Activated CD8-positive, alpha-beta memory T cell treated with anti-CD3 and anti-CD28 coated beads for 4 hours (primary cell): ENCODE measurements at places on chromosomes 7 and 10.

- DNase-seq = no peak
Observed at GRCh38 chr10:48792687-48793096, 108.0 kb downstream of the WDFY4 start.

DNA sequence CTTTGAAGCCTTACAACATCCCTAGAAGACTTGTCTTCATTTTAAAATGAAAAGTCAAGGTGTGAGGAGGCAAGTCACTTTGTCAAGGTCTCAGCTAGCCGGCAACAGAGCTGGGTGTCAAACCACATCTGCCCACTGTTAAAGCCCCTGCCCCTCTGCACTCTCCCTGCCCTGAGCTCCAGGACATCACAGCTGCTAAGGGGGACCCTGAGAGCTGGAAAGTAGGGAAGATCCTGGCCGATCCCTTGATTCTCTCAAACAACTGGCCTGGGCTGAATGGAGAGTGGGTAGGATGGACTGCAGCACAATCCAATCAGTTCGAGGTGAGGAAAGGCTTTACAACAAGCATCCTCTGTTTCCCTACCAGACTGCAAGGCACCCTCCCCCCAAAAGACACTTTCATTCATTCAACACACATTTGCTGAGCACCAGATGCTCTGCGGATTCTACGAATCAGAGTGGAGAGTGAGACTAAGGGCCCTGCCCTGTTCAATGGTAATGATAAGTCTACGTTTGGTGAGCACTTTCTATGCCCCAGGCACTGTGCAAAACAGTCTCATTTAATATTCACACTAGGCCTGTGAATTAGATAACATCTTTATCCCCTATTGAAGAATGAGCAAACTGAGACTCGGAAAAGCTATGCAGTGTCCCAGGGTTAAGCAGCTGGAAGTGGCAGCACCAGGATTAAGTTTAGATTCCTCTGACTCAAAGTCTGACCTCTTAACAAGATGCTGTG lies 148.1 kb downstream of the HERPUD2 start:
- DNase-seq = no peak

DNA sequence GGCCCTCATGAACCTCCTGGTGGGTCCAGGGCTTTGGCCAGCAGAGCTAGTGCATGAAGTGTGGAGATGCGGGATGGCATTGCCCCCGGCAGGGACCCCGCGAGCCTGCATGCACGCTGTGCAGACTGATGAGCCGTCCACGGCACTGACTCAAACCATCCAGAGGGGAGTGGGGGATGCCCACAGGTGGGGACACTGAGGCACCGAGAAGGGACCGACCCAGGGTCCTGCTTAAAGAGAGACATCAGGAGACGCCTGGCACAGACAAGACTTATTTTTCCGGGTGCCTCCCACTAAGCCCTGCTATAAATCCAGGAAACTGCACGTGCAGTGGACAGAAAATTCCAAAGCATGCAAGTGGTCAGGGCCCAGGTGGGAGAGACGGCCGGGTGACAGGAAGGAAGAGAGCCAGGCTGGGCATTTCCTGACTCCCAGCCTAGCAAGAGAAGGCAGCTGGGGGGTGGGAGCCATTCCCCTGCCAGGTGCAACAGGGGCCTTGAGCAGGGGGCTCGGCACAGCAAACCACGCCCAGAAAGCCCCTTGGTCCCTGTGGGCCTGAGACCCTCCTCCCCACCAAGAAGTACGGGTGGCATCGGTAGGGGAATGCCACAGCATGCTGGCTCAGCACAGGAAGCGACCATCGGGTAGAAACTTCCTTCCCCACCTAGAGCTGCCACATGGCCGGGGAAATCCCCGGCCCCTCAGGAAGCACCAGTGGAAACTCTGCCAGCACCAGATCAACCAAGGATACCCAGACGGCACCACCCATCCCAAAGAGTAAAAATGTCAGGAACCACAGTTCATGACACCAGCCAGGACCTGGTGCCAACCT lies 91.5 kb downstream of the FOXL3 start:
- DNase-seq = no peak

- no peak for DNase-seq
Observed at GRCh38 chr7:99387912-99388311, 13.4 kb downstream of the ARPC1B start.

- DNase-seq = no peak
Observed at GRCh38 chr7:66840316-66840715, 80.7 kb upstream of the TMEM248 start.

DNA sequence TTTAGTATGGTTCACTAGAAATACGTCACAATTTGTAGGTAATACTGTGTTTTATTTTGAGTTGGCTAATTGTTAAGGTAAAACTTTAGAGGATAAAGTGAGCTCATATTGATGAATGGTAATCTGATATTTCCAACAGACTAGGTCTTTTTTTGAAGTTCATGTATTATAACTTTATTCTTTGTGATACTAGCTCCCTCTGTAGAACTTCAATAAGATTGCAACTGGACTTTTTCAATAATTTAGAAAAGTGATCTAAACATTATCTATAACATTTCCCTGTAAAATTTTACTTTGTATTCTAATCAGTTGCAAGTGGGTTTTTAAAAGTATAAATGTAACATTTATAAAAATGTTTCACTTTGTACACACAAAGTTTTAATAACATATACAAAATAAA lies 83.5 kb downstream of the ADK start:
- DNase-seq = no peak
